ENCODE measurements at places on chromosomes 6 and 20. TPM values are rescaled to one million over a fixed set of nuclear protein-coding genes. Genes with fewer than 3 reads are reported as not detected.

DNA sequence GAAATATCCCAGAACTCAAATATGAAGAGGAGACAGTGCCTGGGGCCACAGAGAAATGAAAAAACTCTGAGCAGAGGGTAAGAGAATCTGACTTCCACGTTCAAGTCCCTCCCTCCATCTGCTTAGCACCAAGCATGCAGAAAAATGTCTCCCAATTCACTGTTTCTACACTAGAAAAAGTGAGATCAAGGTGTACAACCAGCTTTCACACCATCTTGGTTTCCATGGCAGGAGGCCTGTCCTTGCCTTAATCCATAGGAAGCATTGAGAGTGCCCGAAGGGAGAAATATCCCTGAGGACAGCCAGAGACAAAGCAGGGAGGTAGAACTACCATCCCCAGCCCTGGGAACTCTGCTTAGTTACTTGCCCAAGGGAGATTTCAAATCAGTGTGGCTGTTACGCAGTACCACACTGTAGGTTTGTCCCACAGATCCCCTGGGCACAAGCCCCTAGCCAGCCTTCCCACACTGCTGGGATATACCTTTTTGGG, 82.9 kb downstream of the SCML4 start:
- DNase-seq: no peak
- H3K27ac ChIP-seq: peak overlapping the region; percentile 91
- H3K27me3 ChIP-seq: no peaks in the 10 kb centered on the region
- H3K4me3 ChIP-seq: peak overlapping the region; percentile 81

The GABRR1 gene
- total RNA-seq: not detected

DNA sequence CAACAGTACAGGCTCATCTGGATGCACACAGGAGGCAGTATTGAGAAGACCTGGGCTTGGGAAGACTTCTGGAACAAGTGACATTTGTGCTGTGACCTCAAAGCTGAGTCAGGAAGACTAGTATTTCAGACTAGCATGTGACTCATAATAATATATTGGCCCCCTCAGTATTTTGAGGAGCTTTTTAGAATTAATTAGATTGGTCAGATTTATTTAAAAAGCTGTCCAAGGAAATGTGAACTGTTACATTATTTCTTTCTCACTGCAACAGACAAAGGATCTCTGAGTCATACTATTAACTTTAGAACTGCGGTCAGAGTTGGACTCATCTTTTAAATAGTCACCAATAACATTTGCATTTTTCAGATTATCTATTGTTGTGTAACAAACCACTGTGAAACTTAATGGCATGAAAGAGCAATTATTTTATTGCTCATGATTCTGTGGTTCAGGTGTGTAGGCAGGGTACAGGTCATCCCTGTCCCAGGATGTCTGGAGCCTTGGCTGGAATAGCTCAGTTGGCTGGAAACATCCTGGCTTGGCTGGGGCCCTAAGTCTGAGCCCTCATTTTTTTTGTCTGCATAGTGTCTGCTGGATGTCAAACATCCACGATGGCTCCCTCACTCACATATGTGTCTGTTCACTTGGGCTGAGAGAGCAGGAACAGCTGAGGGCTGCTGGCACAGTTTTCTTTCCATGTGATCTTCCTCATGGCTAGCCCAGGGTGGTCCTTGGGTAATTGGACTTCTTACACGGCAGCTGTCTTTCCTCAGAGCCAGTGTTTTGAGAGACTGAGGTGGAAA, 46.9 kb downstream of the MAP3K4 start:
- H3K4me3 ChIP-seq: no peak overlapping the region
- DNase-seq: no peak
- H3K27me3 ChIP-seq: no peaks in the 10 kb centered on the region
- H3K4me1 ChIP-seq: peaks cover 19% of the 10 kb centered on the region

The PNLDC1 gene
- 0.24 TPM for total RNA-seq

The RFX6 gene
- not detected for total RNA-seq

The PSMB8 gene
- 259 TPM for total RNA-seq

All from natural killer cell treated with Interleukin-12 subunit alpha and Interleukin-12 subunit beta and Interleukin-15 and Interleukin-18, amount 100 ng/mL, for 72 hours (primary cell).